ENCODE measurements at places on chromosomes 7 and 10.

GRCh38 chr7:25392588-25393338 is 164.5 kb upstream of the NPVF start:
- DNase-seq: no peak

DNA sequence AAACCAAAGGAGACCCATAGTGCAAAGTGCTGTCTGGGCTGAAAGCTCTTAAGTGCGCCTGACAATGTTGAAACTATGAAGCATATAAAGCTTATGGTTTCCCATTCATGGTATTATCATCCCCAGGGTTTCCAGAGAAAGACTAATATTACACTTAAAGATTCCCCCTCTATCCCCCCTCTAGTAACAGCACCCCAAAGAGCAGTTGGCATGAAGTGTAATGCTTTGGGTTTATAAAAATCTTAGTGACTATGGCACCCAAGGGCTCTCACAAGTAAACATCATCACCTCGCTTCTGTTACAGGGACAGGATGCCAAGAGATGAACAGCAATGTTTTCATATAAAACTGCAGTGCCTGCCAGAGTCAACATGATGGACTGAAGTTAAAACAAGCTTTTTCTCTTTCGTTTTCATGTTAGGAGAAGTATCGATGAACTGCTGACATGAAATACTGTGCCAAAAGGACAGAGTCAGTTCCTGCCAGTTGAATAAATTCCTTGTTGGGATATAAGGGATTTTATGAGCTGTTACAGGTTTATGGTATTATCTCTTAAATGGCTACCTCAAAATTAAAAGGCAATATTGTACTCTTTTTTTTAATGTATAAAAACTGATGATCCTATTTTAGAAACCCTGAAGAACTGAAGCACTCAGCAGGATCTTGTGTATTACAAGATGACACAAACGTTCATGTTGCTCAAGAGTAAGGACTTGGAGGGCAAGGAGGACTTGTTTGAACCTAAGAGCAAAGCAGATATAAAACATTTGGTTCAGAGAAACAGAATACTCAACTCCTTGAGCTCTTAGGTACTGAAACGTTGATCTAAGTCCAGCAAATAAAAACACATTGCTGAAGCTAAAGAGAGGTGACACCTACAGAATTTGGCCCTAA is 203.7 kb upstream of the IMMP2L start:
- no peak for DNase-seq

DNA sequence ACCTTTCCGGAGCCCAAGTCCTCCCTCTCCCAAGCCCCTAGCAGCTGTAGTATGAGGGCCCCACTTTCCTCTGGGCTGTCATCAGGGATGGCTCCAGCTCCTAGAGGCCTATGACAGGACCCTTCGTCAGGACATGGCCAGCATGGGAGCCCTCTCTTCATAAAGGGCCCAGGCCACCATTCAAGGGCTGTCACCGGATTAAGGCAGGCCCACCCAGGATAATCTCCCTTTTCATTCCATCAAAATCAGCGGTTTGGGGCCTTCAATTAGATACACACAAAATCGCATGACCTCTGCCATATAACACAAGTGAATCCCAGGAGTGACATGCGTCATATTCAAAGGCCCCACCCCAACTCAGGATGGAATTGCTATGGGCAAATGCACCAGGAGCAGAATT is 12.2 kb upstream of the GDF10 start:
- no peak for DNase-seq

- DNase-seq: no peak
Measured at GRCh38 chr7:129719980-129720732, 108.6 kb downstream of the NRF1 start.

GRCh38 chr7:82723411-82723810 is 279.8 kb upstream of the CACNA2D1 start:
- no peak for DNase-seq

GRCh38 chr7:2403718-2404648 is 572 bp downstream of the CHST12 start:
- DNase-seq: no peak

DNA sequence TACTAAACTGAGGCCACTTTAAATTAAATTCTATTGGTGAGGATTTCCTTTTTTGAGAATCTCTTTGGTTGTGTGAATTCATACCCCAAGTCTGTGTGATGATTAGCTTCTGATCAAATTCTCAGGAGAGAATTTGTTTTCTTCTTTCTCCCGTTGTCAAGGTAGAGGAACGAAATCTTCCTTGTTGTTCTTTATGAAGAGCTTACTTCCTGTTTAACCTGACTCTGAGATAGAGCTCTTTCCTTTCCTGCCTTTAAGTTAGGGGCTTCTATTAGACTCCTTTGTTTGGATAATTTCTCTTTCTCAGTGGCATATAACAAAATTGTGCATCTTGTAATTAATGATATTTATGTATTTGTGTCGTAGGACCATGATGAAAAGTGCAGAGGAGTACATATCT is 572.1 kb downstream of the REEP3 start:
- no peak for DNase-seq

DNA sequence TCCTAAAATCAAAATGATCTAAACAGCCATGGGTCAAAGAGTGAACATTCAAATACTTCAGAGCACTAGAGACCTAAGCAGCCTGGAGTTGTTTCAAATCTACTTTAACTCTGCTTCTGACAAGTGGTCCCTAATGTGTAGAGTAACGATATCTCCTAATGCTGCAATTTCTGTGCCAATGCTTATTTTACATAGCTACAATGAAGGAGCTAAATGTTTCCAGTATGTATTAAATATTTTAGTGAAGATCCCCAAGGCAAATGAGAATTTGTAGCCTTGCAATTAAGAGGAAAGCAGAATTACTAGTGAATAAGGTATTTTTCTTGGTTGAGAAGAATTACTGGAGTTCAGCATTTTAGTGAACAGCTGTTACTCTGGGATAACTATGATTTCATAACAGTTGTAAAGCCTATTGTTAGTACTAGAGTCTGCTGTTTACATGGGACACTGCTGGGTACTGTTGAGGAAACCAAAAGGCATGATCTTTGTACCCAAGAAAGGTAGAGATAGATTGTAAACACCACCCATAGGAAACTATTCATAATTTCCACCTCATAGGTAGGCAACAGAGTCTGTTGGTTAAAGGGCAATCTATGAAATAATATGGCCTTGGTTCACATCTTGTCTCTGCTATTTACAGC is 271.9 kb downstream of the PLXDC2 start:
- DNase-seq: no peak

- DNase-seq: no peak
Measured at GRCh38 chr10:48625826-48626134, 20.9 kb upstream of the ARHGAP22 start.

DNA sequence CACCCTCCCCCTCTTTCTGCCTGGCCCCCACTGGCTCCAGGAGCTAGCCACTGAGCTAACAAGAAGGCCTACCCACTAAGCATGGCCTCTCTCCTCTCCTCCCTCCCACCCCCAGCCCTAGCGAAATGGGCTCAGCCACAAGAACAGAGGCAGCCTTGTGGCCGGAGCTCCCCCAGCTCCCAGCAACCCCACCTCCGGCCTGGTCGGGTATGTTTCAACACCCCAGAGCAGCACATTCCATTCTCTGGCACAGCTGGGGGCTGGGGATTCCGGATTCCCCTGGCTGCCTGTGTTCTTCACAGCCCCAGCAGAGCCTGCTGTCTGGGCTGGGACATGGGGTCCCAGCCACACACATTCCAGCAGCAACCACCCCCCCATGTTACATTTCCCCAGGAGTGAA is 9.0 kb downstream of the SFRP5 start:
- no peak for DNase-seq

- DNase-seq: no peak
Measured at GRCh38 chr7:17963281-17963680, 23.0 kb upstream of the SNX13 start.

- DNase-seq: no peak
Measured at GRCh38 chr7:36663481-36663880, 60.8 kb downstream of the AOAH start.

GRCh38 chr10:110067960-110068770 is 60.4 kb downstream of the ADD3 start:
- DNase-seq: no peak

DNA sequence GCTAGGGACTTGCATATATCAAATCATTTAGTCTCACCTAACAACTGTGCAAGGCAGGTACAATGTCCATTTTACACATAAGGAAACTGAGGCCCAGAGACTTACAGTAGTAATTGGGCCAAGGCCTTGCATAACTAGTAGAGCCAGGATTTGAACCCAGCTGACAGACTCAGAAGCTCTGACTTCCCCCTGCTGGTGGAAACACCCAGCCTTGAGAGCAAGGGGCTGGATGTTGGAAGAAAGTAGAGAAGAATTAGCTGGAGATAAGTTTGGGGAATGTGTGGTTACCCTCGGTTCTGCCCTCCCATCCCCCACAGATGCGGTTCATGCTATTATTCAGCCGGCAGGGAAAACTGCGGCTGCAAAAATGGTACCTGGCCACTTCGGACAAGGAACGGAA is 2.0 kb downstream of the AP1S1 start:
- no peak for DNase-seq

- no peak for DNase-seq
Measured at GRCh38 chr10:83723080-83723479, 416.2 kb upstream of the GHITM start.

- DNase-seq: no peak
Measured at GRCh38 chr7:13257661-13258060, 570.2 kb downstream of the ARL4A start.

DNA sequence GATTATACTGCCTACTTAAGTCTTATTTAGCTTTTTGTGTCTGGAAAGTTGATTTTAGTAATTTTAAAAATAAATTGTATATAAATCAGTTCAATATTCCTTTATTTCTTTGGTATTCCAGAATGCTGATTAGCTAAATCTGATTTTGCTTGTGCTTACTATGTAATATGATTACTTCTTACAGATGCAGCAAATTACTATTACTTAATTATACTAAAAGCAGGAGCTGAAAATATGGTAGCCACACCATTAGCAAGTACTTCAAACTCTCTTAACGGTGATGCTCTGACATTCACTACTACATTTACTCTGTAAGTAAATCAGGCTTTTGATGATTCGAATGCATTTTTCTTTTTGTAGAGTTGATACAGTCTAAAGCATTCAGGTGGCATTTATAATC is 34.0 kb downstream of the ANLN start:
- no peak for DNase-seq

GRCh38 chr10:44804661-44805060 is 106.5 kb upstream of the TMEM72 start:
- DNase-seq: no peak

GRCh38 chr10:70756700-70757360 is 28.3 kb downstream of the TBATA start:
- no peak for DNase-seq

DNA sequence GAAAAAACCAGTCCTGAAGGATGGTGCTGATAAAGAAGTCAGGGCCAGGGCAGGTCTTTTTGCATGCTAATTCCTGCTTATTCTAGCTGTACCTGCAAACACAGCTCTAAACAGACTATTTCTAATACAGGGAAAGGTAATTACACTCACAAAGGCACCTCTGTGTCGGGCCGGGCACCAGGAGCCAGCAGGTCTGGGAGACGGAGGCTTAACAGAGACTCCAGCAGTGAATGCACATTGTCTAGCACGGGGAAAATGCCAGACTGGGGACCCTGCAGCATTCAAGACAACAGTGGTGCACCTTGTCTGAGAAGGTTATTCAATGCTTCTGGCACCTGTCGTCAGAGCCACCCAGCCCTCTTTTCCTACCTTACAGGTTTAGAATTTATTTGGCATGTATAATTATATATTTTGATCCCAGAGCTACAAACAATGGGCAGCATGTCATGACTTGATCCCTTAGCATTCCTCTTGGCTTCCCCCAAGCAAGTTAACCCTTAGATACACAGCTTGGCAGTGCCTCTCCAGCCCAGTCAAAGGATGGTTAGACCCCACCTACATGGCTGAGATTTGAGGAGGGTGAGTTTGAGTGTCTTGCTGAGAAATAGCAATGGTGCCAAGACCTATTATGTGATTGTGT is 185.2 kb downstream of the SLC25A13 start:
- no peak for DNase-seq

GRCh38 chr7:134782121-134782623 is 2.7 kb downstream of the CALD1 start:
- DNase-seq: no peak

DNA sequence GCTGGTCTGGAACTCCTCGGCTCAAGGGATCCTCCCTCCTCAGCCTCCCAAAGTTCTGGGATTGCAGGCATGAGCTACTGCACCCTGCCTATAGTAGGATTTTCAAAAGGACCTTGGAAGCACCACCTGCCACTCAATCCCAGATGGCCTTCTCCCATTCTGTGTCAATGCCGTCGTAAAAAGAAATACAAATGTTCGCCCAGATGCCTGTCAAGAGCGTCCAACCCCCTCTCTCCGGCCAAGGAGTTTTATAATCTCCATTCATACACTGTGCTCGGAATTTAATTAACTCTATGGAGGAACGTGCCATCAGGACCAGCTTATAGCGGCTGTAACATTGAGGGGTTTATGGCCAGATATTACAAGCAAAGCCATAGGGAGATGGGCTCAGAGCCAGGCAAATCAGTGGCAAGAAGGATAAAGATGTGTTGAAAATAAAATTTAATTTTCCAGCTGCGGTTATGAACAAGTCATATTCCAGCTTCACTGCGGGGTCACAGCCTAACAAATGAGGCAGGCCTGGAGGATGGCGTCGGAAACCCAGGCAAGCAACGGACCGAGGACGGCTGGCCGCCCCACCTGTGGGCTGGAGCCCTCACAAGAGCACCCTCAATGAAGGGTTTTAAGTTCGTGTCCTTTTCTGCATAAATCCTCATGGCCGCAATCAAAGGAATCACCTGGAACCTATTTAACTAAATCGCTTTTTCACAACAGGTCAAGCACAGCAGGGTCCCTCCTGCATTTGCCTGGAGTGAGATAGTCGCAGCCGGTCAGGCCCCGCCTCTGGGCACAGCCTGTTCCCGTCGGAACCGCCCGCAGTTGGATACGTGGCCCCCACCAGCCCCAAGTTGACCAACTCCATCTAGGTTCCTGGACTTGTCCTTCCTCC is 374.5 kb upstream of the FOXK1 start:
- DNase-seq: no peak

- DNase-seq: no peak
Measured at GRCh38 chr7:135263321-135263970, 29.8 kb downstream of the STRA8 start.

DNA sequence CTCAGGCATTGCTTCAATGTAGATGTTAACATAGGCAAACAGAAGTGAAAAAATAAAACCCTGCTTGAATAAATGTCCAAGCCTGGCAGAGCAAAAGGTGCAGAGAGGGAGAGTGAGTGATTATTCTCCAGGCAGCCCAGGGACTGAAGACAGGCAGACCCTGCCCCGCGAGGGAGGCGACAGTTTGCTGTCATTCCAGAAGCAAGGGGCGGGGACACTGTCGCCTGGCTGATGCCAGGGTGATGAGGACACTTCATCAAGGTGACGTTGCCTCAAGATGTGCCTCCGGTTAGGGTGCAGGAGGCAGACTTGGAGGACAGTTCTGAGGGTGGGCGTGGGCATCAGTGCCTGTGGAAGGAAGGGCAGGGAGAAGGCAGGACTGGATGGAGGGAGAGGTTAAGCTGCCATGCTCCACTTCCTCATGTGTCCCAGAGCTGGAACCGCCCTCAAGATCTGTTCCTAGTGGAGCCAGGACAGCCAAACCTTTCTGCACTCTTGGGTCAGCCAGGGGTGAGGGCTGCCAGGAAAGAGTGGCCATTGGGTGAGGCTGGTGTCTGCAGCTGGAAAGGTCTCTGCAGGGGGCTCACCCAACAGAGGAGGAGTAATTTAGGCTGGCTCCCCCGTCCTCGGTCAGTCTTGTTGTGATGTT is 560.5 kb upstream of the MKI67 start:
- no peak for DNase-seq
